Left forelimb (tissue), 1 donor: ENCODE measurements at places on chromosomes 13 and 19.

GRCh38 chr19:2533686-2534422 lies 57.9 kb downstream of the GADD45B start:
- no peak for DNase-seq

GRCh38 chr19:6241680-6242377 lies 37.9 kb downstream of the MLLT1 start:
- no peak for DNase-seq

DNA sequence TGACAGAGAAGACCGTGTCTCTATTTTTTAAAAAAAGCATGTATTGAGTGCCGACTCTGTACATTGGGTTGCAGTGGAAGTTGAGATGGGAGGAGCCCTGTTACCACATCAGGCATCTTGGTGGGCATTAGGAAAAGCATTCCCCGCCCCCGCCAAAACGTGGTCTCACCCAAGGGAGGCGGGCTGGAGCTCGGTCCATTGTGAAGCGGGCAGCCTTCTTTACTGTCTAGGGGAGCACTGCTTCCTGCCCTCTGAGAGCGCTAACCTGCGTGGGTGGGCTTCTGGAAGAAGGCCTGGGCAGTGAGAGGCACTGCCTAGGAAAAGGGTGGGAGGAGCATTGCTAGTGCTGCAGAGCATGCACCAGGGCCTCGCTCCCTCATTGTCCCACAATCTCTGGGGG lies 3.9 kb downstream of the NR1H2 start:
- no peak for DNase-seq

DNA sequence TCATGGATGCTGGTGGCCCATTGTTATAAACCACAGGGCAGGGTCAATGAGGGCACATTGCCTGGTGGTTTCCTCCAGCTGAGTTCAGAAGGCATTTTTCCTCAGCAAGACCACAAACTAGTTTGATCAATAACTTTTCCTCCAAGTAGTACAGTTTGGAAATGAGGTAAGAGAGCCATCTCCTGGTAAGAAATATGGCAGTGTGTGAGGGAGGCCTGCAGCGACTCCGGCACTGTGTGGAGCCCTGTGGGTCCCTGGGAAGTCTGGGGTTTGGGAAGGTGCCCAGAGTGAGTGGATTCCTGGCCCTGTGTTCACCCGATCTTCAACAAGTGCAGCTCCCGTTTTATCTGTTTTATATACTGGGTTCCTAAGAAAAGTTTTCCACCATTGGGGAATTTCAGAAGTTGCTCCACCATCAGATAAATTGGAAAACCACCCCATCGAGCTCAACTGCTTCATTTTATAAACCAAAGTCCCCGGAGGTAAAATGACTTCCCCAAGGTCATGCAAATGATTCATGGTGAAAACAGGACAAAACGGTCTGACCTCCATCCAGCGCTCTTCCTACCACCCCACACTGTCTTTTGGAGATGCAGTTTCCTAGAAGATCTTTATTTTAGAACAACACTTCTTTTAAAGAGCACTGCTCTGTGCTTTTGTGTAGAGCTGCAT lies 148.4 kb downstream of the KATNAL1 start:
- no peak for DNase-seq

DNA sequence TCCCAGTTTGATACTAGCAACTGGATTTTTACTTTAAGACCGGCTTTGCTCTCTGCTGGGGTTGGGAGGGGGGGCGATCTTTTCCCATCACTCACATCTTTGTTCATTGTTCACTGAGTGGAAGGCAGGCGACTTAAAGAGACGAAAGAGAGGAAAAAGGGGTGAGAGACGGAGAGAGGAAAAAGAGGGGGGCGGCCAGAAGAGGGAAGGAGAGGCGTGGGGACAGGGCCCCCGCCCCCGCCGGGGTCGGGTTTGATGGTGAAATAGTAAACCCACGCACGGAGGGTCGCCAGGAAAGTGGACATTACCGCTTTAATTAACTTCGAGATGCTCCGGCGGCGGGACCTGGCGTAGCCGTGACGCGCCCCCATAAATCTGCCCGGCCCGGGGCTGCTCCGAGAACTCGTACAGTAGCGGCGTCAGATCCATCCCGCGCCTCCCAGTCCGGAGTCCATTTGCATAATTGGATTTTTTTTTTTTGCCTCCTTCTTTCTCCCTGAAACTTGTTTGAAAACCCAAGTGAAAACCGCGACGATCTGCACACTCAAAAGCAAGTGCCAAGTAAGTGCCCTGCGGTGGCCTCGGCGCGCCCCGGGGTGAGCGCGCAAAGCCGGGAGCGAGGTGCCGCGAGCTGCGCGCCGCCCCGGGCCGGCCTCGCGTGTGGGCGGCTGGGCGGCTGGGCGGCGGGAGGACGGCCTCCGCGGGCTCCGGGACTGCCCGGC lies 143.9 kb upstream of the ZNF536 start:
- no peak for DNase-seq

DNA sequence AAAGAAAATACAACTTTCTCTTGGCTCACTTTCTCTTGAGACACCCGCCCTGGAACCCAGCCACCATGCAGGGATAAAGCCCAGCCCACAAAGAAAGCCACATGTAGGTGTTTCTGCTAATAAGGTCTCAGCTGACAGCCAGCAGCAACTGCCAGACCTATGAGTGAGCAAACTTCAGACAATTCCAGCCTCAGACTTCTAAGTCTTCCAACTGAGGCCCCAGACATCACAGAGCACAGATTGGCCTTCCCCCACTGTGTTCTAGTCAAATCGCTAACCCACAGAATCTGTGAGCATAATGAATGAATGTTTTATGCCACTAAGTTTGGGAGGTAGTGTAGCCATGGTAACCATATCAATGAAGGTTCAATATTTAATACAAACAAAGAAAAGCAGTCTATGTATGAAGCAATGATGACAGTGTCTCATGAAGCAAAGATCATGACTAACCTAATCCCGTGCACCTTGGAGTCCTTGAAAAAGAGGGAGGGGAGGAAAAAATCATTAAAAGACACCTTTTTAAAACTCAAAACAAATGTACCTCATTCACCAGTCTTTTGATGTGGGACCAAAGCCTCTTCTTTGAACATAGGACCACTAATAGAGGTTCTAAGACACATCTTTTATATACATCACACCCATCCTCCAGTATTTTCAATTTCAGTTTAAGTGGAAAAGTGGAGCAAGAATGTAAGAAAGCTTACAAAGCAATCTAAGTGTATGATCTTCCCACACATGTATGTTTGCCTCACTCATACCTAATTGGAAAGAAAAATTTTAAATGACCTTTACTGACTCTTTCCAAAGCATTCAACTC lies 6.2 kb downstream of the MRPS31 start:
- DNase-seq, result no peak

GRCh38 chr13:114059946-114060860 lies 72.2 kb downstream of the RASA3 start:
- DNase-seq, result no peak

DNA sequence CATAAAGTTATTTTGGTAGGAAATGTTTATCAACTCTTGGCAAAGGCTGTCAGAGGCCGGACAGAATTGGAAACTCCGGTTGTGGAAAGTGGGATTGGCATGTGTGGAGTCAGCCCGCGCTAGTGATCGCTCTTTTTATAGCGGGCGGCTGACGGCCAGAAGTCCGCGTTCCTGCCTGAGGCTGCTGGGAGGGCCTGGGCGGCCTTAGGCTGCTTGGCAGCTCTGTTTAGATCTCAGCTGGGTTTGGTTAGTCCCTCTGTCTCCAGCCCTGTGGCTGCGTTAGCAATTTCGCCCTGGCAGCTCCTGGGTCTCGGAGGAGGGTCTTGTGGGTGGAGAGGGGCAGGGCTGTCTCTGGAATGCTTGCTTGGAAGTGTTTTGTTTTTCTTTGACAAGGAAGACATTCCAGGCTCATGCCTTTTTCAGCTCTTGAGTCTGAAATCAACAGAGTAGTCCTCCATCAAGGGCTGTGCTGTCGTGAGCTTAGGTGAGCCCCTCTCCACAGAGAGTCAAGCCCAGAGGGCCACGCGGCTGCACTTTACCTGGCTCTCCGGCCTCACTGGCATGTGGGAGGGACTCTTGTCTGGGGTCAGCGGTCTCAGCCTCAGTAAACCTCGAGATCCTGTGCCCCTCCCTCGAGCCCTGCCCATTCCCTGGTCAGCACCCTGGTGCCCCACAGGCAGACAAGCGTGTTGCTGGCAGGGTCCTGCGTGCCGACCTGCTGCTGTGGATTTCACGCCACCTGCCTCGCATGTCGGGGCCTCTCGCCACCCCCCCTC lies 22.5 kb downstream of the DOT1L start:
- DNase-seq, result peak; percentile 90

DNA sequence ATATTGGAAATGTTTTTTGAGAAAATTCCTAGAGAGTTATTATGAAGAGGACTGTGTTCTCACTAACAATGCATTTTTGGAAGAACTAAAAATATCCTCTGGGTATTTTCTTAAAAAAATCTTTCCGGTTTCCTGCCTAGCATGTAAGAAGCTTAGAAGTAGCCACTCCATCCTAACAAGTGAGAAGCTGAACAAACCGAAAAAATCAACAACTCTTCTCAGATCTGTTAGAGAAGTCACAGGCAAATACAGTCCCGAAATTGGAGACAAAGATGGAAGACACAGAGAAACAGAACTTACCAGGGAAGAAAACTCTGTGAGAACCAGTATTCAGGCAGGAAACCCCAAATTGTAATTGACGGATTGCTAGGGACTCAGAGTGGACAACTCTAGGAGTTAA lies 173.0 kb downstream of the KLF12 start:
- no peak for DNase-seq

- DNase-seq, result no peak
Measured at GRCh38 chr19:42253245-42254088, 1.5 kb downstream of the ERF start.

DNA sequence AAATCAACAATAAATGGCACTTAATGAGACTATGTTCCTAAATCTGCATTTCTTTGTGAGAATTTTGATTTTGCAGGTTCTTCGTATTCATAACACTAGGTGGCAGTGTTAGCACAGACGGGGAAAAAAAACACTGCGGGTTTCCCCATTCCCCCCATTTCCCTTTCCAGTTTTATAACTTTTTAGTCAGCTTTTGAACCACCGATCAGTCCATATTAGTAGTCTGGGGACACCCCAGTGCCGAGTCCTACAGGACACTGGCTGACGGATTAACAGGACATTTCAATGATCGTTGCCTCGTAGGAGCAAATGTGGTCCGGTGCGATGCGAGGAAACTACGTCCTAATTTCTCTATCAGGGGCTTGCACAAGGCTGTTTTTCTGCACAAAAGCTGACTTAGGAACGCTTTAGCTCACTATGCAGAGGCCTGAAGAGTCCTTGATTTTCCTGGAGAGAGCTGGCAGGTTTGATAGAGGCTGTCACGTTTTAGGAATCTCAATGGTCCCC lies 234.3 kb downstream of the LMO7 start:
- peak; percentile 80 for DNase-seq

- no peak for DNase-seq
Measured at GRCh38 chr19:19451429-19452242, 46.2 kb downstream of the GATAD2A start.

DNA sequence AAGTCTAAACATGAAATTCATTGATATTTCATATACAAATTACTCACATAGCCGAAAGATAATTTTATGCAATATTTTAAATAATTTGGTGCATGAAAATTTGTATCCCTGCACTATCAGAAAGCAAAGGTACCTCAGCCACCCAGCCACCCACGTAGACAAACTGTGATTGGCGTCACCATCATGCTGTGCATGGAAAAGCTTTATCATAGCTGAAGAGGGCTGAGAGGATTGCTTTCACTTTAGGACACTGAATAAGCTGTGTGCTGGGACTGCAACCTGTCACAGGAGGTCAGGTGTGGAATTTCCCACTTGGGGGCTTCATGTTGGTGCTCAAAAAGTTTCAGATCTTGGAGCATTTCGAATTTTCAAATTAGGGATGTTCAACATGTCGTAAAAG lies 96.3 kb downstream of the MYCBP2 start:
- DNase-seq, result no peak

GRCh38 chr13:101767131-101767530 lies 314.7 kb downstream of the ITGBL1 start:
- no peak for DNase-seq

- no peak for DNase-seq
Measured at GRCh38 chr19:47176627-47177090, 46.0 kb downstream of the SAE1 start.

DNA sequence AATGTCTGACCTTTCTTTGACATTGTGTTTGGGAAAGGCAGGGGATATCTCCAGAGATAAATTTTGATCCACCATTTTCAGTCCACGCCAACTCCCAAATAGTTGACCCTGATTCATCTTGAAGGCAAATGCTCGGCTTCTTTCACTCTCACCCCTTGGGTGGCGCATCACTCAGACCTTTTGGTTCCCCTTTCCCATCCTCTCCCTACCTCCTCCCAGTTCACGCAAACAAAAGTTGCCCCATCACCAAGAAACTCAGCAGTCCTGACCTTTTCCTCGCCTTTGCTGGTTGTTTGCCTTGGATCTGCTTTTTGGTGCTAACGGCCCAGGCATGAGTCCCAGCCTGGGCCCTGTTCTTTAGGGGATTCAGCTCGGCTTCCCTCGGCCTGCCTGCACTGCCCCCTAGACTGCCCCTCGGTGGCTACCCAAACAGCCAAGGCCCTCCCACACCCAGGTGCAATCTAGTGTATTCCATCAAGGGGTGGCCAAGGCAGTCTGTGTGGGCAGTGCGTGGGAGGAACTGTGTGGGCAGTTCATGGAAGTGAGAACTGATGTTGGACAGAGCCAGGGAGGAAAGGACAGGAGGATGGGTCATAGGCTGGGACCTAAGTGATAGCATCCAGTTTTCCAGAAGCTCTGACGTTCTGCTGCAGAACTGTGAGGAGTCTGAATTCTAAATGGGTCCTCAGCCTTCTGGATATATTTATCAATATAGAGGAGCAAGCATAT lies 255.7 kb downstream of the DLEU7 start:
- no peak for DNase-seq

DNA sequence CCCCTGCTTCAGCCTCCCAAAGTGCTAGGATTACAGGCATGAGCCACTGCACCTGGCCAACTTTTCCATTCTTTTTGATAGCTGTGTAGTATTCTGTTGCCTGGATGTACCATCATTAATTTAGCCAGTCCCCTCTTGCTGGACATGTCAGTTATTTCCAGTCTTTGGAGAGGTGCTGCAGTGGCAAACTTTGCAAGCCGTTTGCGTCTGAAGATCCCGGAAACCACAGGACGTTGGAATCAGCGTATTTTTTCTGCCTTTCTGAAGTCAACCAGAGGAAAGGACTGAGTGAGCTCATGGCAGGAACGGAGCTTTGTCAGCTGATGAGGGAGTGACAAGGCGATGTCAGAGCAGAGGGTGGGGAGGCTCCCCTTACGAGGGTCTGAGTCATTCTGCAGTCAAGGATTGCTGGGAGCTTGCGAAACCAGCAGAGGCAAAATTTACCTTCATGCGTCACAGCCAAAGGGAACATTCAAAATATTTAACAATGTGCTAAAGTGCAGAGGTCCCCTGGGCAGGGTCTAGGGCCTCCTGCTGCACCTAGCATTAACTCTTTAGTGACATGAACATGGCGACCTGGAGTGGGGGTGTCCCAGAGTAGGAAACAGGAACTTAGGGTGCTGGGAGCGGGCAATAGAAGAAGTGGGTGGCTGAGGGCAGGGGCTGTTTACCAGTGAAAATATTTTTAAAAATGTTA lies 5.6 kb downstream of the C5AR1 start:
- DNase-seq, result no peak

- no peak for DNase-seq
Measured at GRCh38 chr13:35165205-35165604, 223.1 kb downstream of the NBEA start.
